Lung (tissue), 17 donors: ENCODE measurements at places on chromosomes 13 and 19. TPM values are rescaled to one million over a fixed set of nuclear protein-coding genes. Genes with fewer than 3 reads are reported as not detected.

DNA sequence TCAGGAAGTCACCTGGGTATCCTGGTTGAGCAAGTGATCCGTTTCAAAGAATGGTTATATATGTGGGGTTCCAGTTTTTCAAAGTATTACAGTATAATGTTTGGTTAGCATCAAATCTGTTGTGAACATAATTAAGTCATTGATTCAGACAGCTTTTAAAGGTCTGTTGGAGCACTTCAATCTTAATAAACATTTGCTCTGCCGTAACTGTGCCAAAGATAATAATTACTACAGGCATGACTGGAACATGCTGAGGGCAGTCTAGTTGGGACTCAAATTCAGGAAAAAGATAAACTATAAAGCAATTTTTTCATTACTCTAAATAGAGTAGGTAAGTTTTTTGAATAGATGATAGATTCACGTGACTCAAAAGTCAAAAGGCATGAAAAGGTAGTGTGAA, 23.3 kb downstream of the HNRNPM start:
- DNase-seq: no peak

GRCh38 chr13:28055357-28055756, 45.0 kb downstream of the FLT3 start:
- no peak for DNase-seq

- no peak for DNase-seq
These were observed 289.4 kb upstream of the MIR17HG start for GRCh38 chr13:91058066-91058465.

GRCh38 chr13:113468472-113469201, 15.3 kb upstream of the ADPRHL1 start:
- no peak for DNase-seq

- no peak for DNase-seq
These were observed 29.9 kb downstream of the ATP7B start for GRCh38 chr13:51981355-51981754.

DNA sequence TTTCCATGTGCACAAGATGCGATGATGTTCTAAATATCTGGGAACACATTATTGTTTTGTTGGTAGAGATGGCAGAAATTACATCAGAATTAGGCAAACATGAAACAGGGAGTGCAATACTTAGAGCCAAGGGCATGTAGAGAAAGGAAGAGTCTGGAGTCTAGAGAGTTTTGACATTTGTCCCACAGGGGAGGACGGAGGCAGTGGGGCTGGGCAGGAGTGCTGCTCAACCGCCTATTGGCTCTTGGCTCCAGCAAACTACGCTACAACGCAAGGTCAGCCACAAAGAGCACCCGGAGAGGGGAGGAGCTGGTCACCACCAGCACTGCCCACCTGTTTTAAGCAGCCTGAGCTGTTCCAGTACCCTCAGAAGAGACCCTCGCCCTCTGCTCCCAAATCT, 108.3 kb downstream of the ABCC4 start:
- DNase-seq: no peak

- no peak for DNase-seq
These were observed 260.9 kb downstream of the DCT start for GRCh38 chr13:94218537-94218936.

DNA sequence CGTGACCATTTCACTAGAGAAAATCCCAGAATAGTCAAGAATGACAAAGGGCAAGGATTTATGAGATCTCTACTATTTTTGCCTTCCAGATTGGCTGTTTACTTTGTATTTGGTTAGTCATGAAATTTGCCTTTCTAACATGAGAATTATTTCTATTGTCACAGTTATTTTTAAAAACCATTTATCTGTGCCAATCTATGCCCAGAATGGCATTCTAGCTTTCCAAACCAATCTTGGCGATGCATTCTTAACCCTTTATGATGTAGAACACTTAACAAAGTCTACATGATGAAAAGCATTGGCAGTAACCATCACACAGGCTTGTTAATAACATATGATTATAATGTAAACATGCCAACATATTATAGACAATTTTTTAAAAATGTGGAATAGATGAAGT, 65.2 kb downstream of the SCEL start:
- no peak for DNase-seq

GRCh38 chr13:46666727-46667456, 113.9 kb downstream of the LRCH1 start:
- DNase-seq: no peak

DNA sequence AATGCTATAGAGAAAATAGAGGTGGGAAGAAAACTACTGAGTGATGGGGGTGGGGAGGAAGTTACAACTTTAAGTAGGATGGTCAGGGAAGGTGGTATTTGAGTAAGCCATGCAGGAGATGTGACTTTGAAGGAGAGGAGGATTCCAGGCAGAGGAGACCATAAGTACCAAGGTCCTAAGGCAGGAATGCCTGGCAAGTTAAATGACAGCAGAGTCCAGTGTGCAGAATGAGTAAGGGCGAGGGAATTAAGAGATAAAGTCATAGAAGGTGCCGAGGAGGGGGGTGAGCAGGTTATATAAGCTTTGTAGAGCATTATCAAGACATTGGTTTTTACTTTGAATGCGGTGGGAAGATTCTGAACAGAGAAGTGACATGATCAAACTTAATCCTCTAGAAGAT, 43.2 kb upstream of the WDFY2 start:
- no peak for DNase-seq

DNA sequence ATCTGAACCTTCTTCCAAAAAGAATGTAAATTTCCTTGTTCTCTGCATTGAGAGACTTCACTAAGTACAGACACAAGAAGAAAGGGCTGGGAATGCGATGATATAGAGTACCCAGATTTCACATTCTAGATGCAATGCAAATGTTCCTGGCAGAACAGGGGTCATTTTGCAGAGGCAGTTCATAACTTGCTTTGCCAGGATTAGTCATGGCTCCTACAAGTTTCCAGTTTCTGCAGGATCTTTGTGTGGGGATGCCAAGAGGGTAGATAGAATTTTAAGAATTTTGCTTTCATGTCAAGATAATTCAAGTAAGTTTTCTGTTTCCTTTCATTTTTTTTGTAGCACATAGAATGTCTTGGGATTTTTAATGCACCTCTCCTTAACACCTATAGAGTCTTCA, 181.2 kb downstream of the FGF9 start:
- no peak for DNase-seq

DNA sequence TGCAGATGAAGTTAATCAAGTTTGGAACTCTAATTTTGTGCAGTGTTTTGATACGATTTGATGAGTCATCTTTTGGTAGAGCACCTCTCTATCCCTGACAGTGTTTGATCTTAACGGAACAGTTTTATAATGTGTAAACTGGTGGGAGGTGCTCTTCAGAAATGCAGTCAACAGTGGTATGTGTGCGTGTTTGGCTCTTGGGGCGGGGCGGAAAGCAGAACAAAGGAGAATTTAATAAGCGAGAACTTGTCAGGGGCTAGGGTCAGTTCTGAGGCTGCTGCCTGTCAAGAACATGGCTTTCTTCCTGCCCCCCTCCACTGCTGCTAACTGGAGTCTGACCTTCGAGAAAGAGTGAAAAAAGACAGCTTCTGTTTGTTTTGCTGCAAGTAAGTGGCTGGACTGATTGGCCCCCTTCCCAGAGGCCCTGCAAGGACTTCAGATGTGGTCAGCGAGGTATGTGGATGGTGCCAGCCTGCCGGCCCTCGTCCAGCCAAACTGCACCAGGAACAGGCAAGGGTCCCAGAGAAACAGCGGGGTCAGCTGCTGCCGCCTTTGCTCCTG, 40.8 kb downstream of the BBC3 start:
- peak; percentile 77 for DNase-seq

DNA sequence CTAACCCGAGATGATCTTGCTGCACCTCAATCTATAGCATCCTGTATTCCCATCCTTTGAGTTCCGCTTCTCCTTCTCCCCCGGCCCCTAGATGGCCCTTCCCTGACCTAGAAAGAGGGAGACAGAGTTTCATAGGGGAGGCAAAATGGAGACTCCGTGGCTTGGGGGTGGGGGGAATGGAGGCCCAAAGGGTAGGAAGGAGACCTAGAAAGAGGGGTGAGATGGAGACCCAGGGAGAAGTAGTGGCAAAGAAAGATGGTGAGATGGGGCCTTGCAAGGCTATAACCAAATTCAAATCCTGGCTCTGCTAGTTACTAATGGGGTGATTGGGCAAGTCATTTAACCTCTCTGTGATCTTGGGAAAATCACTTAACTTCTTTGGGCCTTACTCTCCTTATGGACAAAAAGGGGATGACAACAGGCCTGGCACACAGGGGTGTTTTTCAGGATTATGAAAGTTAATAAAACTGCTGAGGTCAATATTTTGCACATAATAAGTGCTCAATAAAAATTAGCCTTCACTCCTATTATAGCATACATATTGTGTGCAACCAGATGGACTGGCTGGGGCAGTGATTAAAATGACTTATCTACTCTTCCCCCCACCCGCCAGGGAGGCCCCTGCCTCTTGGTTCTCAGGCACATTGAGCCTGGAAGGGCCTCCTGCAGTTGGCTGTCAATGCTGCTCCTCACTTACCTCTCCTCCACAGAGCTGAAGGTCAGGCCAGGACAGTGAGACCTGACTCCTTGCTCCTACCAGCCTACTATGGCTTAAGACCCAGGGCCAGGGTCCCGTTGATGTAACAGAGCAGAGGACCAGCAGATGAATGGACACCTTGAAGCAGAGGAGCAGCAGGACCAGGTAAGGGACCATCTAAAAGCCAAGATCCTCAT, 633 bp downstream of the SPHK2 start:
- peak; percentile 53 for DNase-seq

DNA sequence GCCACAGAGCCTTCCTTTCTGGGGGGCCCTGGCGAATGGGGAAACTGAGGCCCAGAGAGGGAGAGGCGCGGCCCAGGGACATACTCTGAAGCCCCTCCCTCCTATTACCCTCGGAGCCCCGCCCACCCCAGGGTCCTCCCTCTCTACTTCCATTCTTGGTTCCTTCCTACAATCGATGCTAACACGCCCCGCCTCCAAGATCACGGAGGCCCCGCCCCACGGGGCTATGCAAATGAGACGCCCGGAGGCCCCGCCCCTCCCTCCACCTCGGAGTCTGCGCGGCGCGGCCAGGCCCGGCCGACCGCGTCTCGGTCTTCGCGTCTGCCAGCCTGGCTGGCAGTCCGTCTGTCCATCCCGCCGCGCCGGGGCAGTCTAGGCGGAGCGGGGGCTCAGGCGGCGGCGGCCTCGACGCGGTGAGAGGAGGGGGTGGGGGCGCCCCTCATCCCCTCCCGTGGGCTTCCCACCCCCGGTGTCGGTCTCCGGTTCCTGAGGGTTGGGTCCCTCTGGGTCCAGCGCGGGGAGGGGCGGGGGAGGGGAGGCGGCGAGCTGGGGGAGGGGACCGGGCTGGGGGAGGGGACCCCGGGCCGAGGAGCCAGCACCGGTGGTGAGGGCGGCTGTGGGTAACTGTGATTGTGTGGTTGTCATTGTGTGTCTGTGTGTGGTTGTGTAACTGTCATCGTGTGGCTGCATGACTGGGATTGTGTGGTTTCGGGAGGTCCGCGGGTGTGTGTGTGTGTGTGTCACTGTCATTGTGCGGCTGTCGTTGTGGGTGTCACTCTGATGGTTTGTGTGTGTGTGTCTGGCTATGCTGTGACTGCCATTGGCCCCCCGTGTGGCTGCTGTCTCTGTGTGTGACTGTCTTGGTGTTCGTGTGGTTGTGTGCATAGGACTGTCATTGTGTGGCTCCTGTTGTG, at the start of gene PLPPR2:
Gene PLPPR2, plus strand, starts transcription at position 273 of the 914 bp plus-strand sequence. CDS start 2,242 bp downstream, outside the sequence.
- peak; percentile 90 for DNase-seq

DNA sequence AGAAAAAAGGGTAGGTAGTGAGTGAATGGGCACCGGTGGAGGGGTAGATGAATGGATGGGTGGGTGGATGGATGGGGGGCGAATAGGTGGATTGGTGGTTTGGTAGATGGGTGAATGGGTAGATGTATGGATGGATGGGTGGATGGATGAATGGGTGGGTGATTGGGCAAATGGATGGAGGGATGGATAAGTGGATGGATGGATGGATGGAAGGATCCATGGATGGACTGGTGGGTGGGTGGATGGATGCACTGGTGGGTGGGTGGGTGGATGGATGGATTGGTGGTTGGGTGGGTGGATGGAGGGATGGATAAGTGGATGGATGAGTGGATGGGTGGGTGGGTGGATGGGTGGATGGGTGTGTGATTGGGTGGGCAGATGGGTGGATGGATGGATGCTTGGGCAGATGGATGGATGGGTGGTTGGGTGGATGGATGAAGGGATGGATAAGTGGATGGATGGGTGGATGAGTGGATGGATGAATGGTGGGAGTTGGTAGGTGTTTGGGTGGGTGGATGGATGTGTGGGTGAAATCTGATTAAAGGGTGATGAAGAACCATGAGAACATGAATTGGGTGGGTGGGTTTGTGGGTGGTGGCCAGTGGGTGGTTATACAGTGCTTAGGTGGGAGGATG, 2.3 kb downstream of the ANKRD24 start:
- no peak for DNase-seq

DNA sequence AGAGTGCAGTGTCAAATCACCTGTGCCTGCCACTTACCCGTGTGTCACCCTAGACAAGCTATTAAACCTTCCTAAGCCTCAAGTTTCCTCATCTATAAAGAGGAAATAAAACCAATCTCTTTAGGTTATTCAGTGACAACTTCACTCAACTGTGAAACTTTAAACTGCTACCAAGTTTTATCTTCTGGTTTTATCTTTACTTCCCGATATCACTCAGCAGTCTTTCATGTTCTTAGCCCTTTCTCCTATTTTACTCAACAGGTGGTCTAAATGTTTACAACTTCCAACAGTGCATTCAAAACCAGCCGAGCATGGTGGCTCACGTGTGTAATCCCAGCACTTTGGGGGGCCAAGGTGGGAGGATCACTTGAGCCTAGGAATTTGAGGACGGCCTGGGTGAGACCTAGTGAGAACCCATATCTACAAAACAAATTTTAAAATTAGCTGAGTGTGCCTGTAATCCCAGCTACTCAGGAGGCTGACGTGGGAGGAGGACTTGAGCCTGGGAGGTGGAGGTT, 59.6 kb downstream of the GPALPP1 start:
- no peak for DNase-seq

GRCh38 chr13:99381766-99382165, 74.6 kb upstream of the GPR183 start:
- peak; percentile 19 for DNase-seq

DNA sequence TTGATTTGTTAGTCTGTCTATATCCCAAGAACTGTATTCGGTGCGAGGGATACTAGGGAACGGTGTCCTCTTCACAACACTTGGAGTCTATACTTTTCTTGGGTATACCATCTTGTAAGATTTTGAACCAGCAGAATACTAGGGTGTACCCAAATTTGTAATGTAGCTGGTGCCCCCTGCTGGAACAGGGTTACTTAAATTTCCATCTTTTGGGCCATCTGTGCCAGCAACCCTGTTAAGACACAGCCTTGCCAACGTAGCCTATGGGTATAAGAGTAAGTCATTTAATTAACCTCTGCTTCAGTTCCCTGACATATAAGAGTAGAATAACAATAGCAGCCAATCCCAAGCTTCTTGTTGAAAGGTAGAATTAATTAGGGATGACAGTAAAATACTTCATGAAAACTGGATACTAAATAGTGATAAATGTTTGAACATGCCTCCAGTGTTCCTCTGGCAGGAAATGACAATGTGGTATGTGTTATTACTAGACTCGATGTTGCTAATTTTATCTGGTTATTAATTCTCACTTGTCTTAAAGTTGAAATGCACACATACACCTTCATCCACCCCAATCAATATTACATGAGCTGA, 607.6 kb downstream of the FGF9 start:
- DNase-seq: peak; percentile 71

The ATCAY gene
- not detected for total RNA-seq

The FREM2 gene
- total RNA-seq: 58.3 TPM

The KIR2DL4 gene
- not detected for total RNA-seq

The CYP4F8 gene
- not detected for total RNA-seq

The ATP4B gene
- not detected for total RNA-seq

The UNC13A gene
- total RNA-seq: 0.31 TPM

The PNKP gene
- 120 TPM for total RNA-seq

The CRX gene
- not detected for total RNA-seq

The TGFB1 gene
- 18.0 TPM for total RNA-seq
